ENCODE measurements at places on chromosomes 4 and X. TPM values are rescaled to one million over a fixed set of nuclear protein-coding genes. Genes with fewer than 3 reads are reported as not detected.

The SAGE1 gene
- not detected for total RNA-seq

The SHROOM4 gene
- total RNA-seq, result not detected

The ADH1B gene
- not detected for total RNA-seq

The EREG gene
- 50.5 TPM for total RNA-seq

The IL2RG gene
- total RNA-seq, result 0.54 TPM

The PABPC5 gene
- not detected for total RNA-seq

The SYTL4 gene
- 3.0 TPM for total RNA-seq

The ADH4 gene
- total RNA-seq, result not detected

The TIMP1 gene
- total RNA-seq, result 273 TPM

The MAP3K15 gene
- total RNA-seq, result 2.0 TPM

The KCTD8 gene
- total RNA-seq, result not detected

The FDCSP gene
- total RNA-seq, result not detected

The SSX2B gene
- not detected for total RNA-seq

The DCAF12L2 gene
- 0.17 TPM for total RNA-seq

The CFP gene
- 0.55 TPM for total RNA-seq

The TEX13D gene
- total RNA-seq, result not detected

The DACH2 gene
- not detected for total RNA-seq

The S100G gene
- not detected for total RNA-seq

The ENAM gene
- total RNA-seq, result not detected

The GNRHR gene
- total RNA-seq, result not detected

The HS3ST1 gene
- 0.30 TPM for total RNA-seq

The GABRA4 gene
- not detected for total RNA-seq

The ADGRG2 gene
- total RNA-seq, result 6.0 TPM

The TMPRSS11F gene
- not detected for total RNA-seq

The SPACA5 gene
- not detected for total RNA-seq

All from A549 treated with DMSO at 1 μM for 4 hours (cell line).